ENCODE measurements at places on chromosomes 16 and 17.

DNA sequence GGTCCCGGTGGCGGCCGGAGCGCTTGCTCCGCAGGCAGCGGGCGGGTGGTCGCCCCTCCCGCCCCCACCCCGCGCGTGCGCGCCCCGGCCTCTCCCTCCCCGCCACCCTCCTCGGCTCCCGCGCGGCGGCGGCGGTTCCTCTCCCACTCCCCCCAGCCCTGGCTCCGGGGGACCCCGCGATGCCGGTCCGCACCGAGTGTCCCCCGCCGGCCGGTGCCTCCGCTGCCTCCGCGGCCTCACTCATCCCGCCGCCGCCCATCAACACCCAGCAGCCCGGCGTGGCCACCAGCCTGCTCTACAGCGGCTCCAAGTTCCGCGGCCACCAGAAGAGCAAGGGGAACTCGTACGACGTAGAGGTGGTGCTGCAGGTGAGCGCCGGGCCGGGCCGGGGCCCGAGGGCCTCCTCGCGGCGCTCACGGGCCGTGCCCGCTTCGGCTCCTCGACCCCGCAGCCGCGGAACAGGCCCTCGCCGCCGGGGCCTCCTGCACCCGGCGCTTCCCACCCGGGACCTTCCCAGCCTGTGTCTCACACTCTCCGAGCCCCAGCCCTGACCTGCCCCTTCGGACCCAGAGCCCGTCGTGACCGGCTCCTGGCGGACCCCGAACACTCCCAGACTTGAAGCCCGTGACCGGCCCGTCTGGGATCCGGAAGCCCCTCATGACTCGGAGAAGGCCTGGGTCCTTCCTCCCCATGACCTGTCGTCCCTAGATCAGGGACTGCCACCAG is 490 bp downstream of the GID4 start:
- DNase-seq: peak; percentile 54

GRCh38 chr17:4919511-4920047 is 12.5 kb upstream of the GP1BA start:
- DNase-seq: no peak

DNA sequence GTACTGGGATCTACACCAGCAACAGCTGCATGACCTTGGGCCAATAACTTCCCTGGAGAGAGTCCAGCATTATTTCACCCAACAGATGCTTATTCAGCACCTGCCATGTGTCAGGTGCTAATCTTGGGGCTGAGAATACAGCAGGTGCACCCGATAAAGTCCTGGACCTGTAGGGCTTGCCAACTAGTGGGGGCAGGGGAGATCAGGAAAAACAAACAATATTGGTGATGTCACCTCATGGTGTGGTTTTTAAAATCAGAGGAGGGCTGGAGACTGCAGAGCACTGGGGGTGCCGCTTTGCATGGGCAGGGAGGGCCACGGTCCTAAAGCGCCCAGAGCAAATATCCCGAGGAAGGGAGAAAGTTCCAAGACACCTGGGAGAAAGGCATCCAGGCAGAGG is 218.8 kb downstream of the C16orf95 start:
- no peak for DNase-seq

DNA sequence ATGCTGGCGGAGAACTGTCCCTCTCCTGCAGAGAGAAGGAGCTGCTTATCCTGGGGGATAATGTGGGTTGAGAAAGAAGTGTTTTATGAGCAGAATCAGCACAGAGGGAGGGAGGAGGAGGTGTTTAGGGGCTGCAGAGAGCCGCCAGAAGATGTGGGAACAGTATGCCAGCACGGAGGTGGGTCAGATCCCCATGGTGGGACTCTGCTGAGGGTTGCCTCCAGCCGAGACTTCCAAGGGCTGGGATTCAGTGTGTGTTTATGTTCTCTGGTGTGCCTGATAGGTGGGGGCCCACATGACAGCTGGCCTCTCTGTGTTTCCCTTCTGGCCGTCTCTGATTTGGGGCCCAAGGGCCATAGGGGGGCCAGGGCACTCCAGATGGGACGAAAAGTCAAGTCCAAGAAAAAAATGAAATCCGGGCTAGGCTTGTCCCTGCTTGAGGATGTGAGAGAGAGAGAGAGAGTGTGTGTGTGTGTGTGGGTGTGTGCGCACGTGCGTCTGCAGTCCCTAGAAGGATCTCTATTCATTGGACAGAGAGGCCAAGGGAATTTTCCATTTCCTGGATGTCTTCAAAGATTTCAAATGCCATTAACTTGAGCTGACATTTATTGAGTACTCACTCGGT is 21.6 kb downstream of the PRKCB start:
- DNase-seq: no peak

GRCh38 chr17:29054835-29055234 is 11.9 kb downstream of the PIPOX start:
- DNase-seq: no peak

- peak; percentile 69 for DNase-seq
Measured at GRCh38 chr16:84754353-84754856, 54.6 kb downstream of the USP10 start.

GRCh38 chr16:66521951-66522771 is 27.8 kb downstream of the TK2 start:
- peak; percentile 98 for DNase-seq

- no peak for DNase-seq
Measured at GRCh38 chr16:82671741-82672140, 45.0 kb downstream of the CDH13 start.

DNA sequence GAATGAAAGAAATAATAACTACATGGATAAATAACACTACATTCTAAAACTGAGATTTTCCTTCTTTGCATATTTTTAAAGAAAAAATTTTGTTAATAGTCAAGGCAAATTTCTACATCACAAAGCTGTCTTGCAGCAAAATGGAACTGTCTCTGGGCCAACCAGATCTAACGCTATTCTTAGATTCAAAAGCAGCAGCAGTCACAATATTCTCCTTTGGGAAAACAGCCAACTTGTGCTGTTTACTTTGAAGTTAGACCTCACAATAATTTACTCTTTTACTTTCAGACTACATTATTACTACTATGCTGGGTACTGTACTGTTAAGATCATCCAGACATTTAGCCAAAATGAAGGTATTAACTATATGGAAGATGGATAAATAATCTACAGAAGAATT is 189.1 kb downstream of the CEP112 start:
- no peak for DNase-seq

DNA sequence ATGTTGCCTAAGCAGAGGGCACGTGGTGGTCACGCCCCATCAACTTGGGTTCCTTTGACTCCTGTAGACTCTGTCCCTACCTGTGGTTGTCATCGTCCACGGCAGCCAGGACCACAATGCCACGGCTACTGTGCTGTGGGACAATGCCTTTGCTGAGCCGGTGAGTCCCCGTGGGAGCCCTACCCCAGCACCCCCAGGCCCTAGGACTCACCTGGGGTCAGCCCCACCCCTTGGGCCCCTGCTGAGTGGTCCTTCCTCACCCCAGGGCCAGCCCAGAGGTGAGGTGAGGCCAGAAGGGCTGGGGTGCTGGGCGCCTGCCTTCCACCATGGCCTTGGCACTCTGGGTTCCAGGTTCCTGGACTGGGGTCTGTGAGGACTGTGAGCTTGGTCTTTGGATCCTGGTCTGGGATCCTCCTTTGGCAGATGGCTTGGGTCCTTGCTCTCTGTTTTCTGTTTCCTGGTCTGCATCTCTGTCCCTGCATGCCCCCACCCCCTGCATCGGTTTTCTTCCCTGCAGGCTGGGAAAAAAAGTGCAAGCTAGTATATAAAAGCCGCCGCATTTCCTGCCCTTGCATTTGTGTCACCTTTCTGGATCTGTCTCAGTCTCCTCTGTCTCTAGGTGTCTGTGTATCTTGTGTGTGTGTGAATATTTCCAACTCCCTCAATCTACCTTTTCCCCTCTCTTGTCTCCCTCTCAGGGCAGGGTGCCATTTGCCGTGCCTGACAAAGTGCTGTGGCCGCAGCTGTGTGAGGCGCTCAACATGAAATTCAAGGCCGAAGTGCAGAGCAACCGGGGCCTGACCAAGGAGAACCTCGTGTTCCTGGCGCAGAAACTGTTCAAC is 17.5 kb downstream of the STAT5A start:
- DNase-seq: no peak

GRCh38 chr17:45783593-45784292 is 377 bp upstream of the CRHR1 start:
- peak; percentile 42 for DNase-seq

- peak; percentile 50 for DNase-seq
Measured at GRCh38 chr17:27793168-27793905, 7.0 kb downstream of the NOS2 start.

- DNase-seq: no peak
Measured at GRCh38 chr16:30519120-30520049, 7.0 kb downstream of the ZNF768 start.

DNA sequence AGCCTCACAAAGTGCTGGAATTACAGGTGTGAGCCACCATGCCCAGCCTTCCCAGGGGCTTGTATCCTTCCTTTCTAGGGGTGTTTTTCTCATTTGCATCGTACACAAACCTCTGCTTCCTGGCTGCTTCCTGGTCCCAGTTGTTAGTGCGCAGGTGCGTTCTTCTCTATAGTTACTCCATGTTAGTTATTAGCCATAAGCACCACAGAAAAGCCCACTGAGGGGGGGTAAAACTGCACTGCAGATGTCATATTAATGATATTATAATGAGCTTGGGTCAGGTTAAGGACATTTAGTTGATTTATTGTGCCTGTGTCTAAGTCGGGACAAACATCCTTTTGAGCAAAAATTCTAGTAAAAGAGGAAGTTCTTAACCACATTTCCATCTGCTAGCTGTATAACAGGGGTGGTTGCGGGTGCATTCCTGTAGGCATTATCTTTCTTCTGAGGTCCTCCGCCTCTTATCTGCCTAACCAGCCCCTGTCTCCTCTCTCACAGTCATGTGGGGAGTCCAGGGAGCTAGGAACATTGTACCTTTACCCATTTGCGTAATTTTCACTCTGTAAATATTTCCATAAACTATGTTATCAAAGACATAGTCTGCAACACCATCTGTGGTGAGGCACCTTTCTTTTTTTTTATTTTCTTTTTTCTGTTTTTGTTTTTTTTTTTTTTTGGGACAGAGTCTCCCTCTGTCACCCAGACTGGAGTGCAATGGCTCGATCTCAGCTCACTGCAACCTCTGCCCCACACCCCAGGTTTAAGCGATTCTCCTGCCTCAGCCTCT is 23.6 kb upstream of the ATF7IP2 start:
- DNase-seq: no peak

DNA sequence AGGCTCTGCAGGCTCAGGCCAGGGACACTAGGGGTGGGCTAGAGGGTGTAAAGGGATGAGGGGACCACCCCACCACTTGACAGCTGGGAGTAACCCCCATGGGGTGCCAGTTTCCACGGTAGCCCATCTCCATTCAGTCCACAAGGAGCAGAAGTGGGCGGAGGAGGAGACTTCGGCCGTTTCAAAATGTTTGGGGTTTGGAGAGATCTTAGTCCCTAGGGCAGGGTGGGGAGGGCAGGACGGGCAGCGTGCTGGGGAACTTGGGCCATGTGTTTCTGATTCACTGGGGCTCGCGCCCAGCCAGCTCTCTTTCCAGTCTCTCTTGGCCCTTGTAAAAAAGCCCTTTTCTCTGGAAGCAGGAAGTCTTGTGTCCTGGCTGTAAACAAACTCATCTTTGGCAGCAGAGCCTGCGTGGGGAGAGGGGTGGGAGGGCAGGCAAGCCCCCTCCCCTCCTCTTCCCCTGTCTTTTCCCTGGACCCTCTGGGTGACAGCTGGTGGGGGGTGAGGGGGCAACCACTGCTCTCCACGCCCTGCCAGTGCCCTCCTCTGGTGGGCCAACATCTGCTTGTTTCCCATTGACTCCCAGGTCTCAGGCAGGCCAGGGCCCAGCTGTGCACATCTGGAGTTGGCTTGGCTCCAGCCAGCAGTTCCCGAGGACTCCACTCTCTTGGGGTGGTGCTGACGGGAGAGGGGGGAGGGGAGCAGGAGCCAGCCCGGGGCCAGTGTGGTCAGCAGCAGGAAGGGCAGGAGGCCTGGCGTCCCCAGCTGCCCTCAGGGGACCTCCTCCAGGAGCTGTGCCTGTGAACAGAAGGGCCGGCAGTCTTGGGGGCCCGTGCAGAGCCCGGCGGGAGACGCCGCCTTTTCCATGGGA is 8.1 kb downstream of the CYGB start:
- DNase-seq: peak; percentile 78

GRCh38 chr16:30982548-30983288 is 2.3 kb upstream of the HSD3B7 start:
- no peak for DNase-seq

DNA sequence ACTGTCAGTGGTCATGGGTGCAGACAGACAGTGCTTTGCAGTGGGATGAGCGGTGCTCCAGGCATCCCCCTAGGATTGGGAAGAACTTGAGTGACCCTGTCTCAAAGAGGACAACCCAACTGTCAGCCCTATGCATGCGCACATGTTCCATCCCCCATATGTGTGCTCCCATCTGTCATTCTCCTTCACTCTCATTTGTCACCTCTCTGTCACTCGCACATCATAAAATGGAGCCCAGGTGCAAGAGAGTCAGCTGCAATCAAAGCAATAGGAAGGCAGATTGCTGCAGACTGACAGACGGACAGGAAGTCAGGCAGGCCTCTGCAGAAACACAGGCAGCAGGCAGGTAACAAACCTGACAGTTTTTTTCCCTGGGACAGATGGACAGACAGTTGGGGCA is 101.8 kb upstream of the CCL1 start:
- DNase-seq: no peak

- no peak for DNase-seq
Measured at GRCh38 chr17:50145532-50146229, 4.8 kb downstream of the PPP1R9B start.

GRCh38 chr16:59170099-59170712 is 436.1 kb upstream of the GOT2 start:
- no peak for DNase-seq

DNA sequence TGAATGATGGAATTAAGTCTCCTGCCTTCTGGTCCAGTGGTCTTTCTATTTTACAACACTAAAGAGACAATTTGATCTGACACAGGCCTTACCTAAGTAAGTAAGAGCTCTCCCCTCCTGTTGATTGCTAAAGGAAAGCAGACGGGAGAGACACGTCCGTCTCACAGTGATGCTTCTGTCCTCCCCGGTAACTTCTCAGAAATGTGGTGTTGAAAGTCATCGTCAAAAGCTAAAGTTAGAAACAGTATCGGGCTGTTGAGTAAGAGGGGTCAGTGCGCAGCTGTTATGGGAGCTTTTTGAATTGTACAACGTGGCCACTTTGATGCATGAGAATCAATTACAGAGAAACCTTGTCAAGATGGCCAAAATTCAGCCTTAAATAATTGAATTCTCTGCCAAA is 1.9 kb upstream of the RBFOX1 start:
- DNase-seq: no peak

DNA sequence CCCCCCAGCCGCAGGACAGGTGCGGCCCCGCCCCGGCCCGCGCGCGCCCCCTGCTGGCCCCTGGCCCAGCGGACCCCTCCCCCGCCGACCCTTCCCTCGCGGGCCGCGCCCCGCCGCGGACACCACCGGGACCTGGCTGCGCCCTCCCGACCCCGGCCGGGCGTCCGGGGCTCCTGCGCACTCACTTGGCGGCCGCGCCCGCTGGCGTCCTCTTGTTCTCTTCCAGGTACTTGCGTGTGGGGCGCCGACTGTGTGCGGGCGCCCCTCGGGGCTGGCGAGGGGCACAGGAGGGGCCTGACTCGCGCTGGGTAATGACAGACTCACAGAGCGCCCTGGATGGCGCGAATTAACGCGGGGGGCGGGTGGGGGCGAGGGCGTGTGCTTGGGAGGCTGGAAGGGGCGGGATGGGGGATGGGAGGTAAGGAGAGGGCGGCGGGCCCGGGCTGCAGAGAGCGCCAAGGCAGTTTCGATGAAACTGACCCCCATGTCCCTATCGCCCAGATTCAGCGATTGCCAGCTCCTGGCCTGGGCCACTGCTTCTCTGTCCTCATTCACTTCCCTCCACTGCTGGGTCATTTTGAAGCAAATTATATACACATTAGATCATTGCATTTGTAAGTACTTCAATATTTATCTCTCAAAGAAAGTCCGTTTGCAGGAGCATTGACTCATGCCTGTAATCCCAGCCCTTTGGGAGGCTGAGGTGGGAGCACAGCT is 445 bp upstream of the DBNDD1 start:
- DNase-seq: peak; percentile 80

- DNase-seq: no peak
Measured at GRCh38 chr17:57697891-57698711, 47.0 kb downstream of the CCDC182 start.
